ENCODE measurements at places on chromosomes 7 and 10. TPM values are rescaled to one million over a fixed set of nuclear protein-coding genes. Genes with fewer than 3 reads are reported as not detected.

DNA sequence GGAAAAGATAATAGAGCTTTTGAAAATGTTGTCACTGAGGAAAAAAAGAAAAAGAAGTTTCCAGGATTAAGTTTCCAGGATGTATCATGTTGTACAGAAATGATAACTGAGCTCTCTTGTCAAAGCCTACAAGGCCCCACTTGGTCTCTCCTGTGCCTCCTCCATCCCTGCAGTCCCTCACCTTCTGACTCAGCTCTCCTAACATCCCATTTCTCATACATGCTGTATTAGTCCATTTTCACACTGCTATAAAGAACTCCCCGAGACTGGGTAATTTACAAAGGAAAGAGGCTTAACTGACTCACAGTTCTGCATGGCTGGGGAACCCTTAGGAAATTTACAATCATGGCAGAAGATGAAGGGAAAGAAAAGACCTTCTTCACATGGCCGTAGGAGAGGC lies 3.8 kb upstream of the DGKI start:
- no peak for DNase-seq

DNA sequence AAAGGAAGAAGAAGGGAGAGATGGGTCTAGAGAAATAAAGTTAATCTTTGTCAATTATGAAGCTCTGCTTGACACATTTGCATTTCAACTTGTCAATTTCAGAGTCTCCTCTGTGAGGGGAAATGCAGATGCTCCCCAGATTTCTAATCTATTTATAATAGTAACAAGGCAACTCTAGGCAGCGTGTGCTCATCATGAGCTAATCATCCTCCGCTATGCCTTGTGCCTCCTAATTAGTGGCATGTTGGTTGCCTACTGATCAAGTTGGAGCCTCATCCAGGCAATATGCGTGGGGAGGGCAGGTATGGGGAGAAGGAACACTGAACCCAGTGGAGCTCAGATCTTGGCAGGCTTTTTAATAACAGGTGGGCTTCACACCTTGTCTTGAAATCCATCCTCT lies 628.6 kb downstream of the SORCS3 start:
- no peak for DNase-seq

DNA sequence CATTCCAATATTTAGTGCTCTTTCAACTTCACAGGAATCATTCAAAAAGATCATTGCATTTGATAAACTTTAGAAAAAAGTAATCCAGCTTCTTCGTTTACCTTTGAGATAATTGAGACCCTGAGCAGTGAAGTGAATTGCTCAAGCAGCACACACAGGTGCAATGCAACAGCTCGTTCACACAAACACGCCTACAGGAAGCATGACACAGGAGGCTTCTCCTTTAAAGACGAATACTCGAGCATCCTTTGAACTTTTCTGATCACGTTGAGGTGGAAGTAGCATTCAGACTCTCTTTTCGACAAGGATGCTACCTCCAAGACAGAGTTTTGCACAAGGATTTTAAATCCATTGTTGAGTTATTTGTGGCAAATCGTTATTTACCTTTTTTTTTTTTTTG lies 18.0 kb upstream of the RSU1 start:
- DNase-seq, result no peak

- no peak for DNase-seq
These were observed 787.4 kb upstream of the C7orf33 start for GRCh38 chr7:147803151-147803550.

DNA sequence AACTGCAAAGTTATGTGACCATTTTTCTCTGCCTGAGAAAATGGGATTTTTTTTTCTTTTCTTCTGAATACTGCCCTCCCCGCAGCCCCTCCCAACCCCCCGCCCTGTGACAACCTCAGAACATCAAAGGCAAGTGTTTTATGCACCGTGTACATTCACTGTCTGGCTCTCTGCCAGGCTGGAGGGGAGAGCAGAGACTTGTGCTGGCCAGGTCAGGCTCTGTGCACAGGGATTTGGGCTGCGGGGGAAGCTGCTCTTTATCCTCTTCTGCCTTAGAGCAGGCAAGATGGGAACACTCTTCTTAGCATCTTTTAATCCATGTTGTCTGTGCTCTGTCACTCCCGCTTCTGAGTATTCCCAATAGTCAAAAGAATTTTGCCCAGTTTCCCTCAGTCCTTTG lies 195.1 kb downstream of the CCSER2 start:
- no peak for DNase-seq

- no peak for DNase-seq
These were observed 227.6 kb downstream of the HPSE2 start for GRCh38 chr10:99008054-99008453.

DYNC1I1 gene
- 6.6 TPM for total RNA-seq

TMEM229A gene
- not detected for total RNA-seq

CDHR3 gene
- 6.4 TPM for total RNA-seq

Measured in breast epithelium (tissue), 4 donors.